ENCODE measurements at places on chromosomes 5 and 9.
A peak's percentile ranks its signal among the peaks of the same experiment; 100 is the strongest.

DNA sequence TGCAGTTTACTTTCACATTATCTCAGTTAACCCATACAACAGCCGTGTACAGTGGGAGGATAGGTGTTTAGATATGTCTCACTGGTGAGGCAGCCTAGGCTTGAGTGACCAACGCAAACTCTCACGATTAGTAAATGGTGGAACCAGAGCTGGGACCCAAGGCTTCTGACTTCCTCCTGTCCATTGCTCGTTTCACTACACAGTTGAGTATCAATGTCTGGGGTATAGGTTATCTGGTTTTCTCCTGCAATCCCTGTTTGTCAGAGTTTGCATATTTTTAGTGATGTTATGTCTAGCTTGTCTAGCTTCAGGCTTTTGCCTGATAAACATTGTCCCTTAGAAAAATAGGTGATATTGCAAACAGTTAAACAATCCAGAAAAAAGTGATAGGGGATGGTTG, 62.6 kb downstream of the NUP214 start:
- no peak for DNase-seq

GRCh38 chr5:168218746-168219145, 72.7 kb upstream of the WWC1 start:
- no peak for DNase-seq

GRCh38 chr9:134784577-134785305, 95.9 kb upstream of the FCN2 start:
- DNase-seq = no peak

GRCh38 chr9:34492051-34492450, 30.7 kb downstream of the ENHO start:
- DNase-seq = no peak

- peak; percentile 74 for DNase-seq
Observed at GRCh38 chr5:17203329-17204132, 13.9 kb upstream of the BASP1 start.

DNA sequence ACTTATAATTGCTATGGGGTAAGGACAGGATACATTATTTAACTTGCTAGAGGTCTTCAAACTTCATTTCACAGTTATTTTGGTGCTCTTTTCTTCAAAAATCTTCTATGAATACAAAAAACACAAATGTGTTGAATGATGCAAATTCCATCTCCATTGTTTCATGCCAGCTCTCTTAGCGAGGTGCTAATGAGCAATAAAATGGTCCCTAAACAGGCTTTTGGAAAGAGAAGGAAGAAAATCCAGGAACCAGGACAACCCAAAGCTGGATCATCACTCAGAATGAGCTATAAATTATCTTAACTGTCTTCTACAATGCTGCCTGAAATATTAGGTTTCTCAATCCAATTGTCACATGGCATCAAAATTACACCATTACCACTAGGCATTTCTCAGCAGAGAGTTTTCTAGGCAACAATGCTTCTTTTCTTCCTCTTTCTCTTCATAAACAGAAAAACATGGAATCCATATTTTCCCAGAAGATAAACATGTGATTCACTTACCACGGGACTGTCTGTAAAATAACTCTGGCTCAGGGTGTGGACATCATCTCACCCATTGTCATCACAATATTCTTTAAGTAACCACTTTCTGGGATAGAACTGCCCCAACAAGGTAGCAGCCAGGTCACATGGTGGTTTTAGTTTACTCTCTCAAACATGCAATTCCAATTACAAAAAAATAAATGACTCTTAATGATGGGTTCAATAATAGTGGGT, 249.4 kb downstream of the NPR3 start:
- no peak for DNase-seq

- DNase-seq = no peak
Observed at GRCh38 chr5:13939638-13940037, 4.8 kb downstream of the DNAH5 start.

- DNase-seq = no peak
Observed at GRCh38 chr5:90223756-90224155, 185.8 kb downstream of the CETN3 start.

GRCh38 chr9:112069318-112070169, 105.6 kb downstream of the SUSD1 start:
- no peak for DNase-seq

DNA sequence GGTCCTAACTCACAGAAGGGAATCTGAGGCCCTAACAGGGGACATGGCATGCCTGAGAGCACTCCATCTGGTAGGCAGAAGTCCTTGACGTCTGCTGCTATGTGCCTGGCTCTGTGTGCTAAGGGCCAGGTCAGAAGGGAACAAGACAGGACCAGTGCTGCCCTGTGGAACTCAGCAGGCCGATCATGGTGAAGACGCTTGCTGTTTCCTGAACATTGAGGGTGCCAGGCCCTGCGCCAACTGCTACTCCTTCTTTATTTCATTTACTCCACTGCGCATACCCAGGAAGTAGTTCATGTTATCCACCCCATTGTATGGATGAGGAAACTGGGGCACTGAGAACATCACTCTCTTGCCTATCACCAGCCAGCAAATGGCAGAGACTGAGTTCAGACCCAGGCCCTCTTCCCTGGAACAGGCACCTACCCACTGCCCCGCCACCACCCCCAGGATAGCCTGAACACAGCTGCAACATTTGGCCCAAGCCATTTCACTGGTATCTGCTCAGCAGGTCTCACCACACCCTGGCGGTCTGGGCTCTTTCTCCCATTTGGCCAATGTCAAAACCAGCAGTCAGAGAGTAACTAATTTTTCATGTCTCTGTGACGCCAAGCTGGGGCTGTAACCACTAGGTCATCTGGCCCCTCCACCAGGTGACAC, 24.8 kb upstream of the FOXI1 start:
- DNase-seq = no peak

GRCh38 chr5:139388198-139388821, 1.4 kb downstream of the MZB1 start:
- DNase-seq = no peak

DNA sequence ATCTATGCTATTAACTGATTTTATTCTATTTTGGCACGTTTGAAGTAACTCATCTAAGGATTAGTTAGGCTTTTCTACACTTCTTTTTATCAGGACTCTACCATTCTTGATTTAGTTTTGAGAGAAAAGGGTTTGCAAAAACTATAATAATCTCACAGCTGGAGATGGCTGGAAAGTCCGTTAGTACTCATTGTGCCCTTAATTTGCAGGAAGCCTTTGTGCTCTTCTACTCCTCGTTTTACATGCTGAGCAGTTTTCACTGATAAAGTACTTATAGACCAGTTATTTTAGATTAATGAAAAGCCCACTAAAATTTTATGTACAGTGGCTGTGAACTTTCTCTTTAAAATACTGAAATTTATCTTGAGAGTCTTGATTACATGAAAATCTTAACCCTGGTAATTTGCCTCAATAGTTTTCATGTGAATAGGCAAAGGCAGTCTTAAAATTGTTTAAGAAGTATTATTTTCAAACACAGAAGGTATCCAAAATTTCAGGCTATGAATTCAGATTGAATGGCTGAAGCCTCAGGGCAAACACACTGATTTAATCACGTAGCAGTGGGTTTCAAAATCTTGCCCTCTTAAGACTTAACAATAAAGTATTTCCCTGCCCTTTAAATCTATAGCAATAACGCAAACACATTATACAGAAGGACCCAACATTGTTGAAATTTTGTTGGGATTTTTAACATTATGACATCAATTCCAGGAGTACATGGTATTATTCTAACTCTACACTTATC, 18.6 kb downstream of the MLLT3 start:
- DNase-seq = peak; percentile 19

- DNase-seq = no peak
Observed at GRCh38 chr5:53882006-53882675, 321.7 kb downstream of the NDUFS4 start.

- DNase-seq = no peak
Observed at GRCh38 chr5:50889790-50890189, 223.4 kb downstream of the PARP8 start.

GRCh38 chr5:151130922-151131891, 26.4 kb downstream of the ANXA6 start:
- no peak for DNase-seq

DNA sequence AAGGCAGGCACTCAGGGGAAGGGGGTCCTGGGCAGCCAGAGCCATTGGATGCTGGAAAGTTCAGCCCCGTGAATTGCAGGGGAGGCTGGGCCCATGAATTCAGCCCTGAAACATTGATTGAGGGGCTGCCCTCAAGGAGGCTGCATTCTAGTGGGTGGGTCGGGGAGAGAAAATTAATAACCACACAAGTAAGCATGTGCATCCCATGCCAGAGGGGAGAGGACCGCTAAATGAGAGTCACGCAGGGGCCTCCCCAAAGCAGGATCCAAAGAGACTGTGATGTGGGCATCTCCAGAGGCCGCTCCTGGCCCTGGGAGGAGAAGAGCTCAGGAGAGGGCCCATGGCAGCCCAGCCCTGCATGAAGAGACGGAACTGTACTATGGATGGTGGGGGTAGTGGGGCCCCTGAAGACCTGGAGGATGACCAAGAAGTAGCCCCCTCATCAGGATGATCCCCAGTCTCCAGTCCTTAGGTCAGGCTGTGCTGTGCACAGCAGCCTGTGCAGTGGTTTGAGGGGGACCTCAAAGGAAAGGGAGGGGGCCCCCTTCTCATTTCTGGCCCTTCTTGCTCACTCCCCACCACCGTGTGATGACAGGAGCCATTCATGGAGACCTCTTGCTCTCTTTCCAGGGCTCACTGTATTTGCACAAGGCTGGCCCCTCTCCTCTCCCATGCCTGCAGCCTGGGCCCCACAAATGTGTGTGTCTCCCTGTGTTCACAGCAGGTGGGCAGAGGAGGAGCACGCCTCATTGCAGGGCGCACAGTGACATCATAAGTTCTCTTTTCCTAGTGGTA, 233.6 kb upstream of the IRX1 start:
- no peak for DNase-seq

GRCh38 chr5:132264546-132265335, 7.2 kb downstream of the PDLIM4 start:
- no peak for DNase-seq

DNA sequence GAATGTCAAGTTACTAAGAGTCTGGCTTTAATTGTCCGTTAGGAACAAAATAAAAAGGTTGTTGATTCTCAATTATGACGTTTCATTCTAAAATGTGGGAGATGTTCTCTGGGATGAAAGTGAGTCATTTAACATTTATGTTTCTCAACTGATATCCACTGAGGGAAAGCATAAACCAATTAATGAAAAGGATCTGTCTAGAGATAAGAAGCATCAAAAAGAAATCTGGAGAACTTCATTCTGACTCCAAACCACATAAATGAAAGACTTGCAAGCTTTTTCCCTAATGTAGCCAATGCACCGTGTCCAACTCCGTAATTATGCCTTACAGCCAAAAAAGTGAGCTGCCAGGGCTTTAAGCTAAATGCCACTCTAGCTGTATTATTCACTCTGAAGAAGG, 654.2 kb downstream of the TLE1 start:
- no peak for DNase-seq

DNA sequence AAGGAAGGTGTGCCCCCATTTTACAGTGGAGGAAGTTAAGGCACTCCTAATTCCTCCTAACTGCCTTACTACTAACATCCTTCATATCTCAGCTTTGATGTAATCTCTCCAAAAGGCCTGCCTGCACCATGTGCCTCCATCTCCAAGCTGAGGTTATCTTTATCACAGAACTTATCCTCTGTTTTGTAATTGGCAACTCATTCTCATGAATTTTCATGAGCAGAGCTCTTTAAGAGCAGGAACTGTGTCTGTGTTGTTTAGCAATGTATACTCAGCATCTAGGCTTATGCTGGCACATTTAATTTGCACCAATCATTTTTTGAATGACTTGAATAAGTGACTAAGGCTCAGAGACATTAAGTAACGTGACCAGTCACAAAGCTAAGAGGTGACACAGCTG, 147.9 kb upstream of the VLDLR start:
- no peak for DNase-seq

- DNase-seq = no peak
Observed at GRCh38 chr5:79263290-79263689, 27.4 kb downstream of the JMY start.

DNA sequence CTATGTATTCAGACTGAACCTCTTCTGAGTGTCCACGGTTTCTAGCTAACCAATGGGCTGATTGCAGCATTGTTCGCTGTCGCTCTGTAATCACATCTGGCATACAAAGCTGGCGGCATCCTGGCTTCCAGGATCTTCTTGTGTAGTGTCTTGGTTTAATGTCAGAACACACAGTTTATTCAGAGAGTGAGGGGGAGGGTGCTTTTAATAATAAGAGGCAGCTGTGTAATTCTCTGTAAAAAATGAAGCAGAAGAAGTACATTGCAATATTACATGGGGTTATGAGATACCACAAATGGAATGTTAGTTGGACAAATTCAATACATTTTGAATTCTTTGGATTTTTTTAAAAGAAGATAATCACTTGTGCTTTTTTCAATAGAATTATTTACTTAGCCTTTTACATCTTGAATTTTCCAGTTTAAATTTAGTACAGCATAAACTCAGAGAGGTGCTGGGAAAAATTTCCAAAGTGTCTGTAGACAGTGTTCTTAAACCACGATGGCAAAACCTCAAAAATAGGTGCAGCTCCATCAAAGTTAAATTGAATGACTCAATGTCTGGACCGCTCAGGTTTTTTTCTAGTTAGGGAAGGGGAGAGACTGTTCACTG, 206.0 kb downstream of the PCSK1 start:
- DNase-seq = no peak

- no peak for DNase-seq
Observed at GRCh38 chr5:32090026-32090754, 83.9 kb downstream of the GOLPH3 start.

DNA sequence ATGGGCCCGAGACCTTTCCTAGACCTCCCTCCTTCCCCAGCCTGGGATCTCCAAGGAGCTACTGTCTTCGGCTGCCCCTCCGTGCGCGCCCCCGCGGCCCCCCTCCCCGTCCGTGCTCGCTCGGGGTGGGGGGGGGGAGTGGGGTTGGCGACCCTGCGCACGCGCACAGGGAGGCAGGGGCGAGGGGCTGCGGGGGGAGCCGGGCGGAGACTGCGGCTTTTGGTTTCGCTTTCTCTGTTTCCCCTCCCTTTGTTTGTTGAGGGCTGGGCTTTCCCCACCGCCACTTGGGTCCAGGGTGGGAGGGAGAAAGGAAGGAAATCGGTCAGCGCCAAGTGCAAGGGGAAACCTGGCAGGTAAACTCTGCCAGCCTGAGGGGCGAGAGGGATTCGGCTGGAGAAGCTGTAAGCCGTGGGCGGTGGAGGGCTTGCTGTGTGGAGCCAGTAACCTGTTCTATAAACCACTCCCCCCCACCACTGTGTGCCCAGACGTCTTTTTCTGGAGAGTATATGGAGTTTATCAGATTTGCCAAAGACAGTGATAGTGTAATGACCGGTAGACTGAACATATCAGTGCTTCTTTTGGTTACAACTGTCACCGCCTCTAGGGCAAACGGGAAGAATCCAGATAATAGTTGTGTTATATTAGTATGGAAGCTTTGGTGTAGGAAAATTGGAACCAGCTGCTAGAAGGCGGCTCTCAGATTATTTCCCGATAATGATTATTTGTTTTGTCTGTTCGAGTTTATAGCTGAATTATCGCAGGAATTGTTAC, 684 bp downstream of the DNAJA1 start:
- peak; percentile 81 for DNase-seq

- DNase-seq = no peak
Observed at GRCh38 chr5:88829775-88830174, 53.2 kb downstream of the MEF2C start.

GRCh38 chr5:161051920-161052500, 200.0 kb upstream of the ATP10B start:
- no peak for DNase-seq
